ENCODE measurements at places on chromosomes 7 and 10.

DNA sequence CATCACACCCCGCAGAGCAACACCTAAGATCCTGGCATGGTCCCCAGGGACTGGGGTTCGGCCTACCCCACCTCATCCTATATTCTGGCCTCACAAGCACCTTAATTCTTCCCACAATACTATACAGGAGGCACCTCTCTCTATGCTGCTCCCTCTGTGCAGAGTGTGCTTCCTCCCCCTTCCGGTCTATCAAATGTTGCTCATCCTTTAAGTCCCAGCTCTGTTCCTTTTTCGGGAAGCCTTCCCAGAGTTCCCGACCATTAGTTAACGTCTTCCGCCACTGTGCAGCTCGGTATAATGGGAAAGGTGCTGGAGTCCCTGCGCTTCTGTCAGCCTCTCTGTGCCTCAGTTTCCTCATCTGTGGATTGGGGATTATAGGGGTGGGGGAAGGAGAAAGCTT is 21.8 kb downstream of the PALD1 start:
- no peak for DNase-seq

GRCh38 chr7:21969822-21970221 is 24.1 kb upstream of the CDCA7L start:
- DNase-seq = no peak

DNA sequence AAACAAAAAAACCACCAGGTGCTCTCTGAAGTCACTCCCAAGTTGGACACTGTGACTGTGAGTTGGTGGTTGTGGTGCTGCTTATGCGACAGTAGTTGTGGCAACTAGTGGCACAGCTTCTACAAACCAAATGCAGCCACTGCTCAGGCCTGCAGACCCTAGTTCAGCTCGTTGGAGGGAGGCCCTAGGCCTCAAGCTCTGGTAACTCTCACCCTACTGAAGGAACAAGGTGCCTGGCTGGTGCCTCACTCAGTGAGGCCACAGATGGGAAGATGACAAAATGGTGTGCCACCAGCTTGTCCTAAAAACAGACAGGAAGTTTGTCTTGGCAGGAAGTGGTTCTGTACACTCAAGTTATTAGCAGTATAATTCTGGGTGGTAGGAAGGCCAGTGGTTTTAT is 45.3 kb upstream of the RAPGEF5 start:
- no peak for DNase-seq

DNA sequence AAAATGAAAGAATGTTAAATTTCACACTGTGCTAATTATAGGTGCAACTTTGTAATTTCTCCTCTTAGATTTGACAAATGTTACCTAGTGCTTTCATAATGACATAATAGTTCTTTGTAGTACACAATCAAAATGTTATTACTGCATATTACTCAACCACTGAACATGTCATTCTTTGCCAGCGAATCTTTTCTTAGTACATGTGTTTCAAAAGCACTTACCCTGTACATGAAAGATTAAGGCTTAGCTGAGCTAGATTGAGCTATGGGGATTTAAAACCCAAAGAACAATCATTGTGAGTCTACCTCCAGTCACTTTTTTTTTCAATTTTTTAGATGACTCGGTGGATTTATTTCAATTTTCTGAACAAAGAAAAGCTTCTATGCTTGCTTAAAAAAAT is 123.5 kb upstream of the FERD3L start:
- DNase-seq = no peak

DNA sequence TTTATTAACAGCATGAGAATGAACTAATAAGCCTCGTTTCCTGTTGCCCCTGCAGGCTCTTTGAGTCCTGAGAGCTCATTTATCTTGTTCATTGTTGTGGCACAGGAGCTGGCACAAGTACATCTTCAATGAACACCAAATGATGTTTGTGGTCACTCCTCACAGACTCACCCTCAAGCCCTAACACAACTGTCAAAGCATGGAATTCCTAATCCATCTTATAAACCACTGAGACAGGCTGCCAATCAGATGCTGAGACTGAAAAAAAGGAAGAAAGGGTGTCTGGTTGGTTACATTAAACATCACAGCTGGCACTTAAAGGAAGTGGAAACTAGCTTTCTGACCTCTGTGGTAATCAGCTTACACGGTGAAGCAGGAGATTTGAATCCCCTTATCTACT is 7.7 kb upstream of the CCDC172 start:
- DNase-seq = no peak

Data from inflammatory macrophage treated with lipopolysaccharide for 1 hour (primary cell).